ENCODE measurements at places on chromosomes 13 and 19.

DNA sequence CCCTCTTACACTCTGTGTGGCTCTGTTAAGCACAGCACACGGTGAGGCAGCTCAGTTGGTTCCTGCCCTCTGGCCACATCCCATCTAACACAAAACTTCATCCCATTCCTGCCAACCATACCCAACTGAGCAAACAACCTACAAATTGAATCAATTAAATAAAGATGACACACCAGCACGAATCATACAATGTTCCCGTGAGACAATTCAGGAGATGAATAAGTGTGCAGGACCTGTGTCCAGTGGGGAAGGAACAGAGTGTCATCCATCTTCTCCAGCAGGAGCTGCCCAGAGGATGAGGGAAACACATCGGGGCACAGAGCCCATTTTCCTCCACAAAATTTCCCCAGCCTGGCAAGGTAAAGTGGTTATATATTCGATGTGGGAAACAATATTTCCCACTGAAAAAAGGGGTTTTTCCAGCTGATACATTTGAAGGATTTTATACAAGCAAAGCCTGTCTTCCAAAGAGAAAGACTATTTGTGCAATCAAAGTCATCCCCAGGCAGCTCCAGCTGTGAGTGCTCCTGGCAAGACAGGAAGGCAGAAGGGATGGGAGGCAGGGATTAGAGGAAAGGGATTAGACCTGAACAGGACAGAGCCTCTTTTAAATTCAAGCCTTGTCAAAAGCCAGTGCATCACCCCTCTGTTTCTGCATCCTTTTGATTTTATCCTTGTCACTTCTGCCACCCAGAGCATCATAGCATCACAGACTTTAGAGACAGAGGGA is 240.2 kb downstream of the LHFPL6 start:
- no peak for DNase-seq

DNA sequence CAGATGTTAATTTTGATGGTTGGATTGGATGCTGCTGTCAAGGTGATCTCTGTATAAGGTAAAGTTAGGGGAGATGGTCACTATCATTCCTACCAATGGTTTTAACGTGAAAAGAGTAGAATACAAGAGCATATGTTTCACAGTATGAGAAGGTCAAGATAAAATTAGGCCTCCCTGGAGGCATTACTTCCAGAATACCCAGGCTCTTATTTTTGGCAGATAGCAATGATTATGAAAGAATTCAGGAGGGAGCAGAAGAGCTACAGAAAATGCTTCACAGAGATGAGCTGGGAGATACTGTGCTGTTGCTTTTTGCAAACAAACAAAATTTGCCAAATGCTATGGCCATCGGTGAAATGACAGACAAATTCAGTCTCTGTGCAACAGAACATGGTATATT is 547.5 kb upstream of the SPRY2 start:
- DNase-seq, result no peak

DNA sequence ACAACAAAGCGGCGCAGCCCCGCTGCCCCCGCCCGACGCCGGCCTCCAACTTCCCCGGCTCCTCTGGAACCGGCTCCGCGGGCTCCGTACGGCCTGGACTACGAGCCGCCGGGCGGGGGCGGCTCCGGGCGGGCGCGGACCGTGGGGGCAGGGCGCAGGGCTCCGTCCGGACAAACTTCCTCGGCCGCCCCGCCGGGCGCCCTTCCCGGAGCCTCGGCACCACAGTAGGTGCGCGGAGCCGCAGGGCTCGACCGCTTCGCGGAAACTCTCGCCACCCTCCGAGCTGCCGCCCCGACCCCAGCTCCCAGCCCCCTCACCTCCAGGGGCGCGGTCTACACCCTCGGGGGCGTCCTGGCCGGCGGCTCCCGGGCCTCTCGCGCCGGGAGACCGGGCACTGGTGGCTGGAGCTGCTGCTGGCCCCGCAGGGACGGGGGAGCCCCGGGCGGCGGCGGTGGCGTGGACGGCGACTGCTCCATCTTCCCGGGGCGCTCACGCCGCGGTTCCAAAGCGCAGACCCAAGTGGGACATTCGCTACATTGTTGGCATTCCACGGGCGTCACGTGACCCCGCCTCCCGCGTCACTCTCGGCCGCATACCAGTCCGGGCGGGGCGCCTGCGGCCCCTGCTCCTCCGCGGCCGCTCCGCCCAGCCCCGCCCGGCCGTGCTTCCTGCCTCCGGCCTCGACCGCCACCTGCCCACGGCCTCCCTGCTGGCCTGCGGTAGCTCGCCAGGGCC is at the start of gene LATS2:
TSS of gene LATS2 (minus strand) at position 558 of the 735 bp plus-strand sequence. CDS start 15,560 bp downstream, outside the sequence.
- DNase-seq, result peak; percentile 88

DNA sequence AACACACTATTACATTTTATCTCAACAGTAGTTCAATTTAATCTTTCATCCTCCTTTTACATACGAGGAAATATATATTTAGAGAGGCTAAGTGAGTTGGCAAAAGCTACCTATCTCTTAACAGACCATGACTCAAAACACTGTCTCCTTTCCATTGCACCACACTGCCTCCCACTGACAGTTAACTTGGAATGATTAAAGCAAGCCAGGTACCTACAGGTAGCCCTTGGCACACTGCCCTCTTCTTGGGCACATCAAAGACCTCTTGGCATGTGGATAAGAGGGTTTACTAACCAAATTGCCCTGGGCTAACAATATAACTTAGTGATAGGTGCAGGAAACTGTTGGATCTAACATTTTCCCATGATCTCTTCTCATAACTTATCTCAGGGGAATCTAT is 1.8 kb downstream of the ABHD13 start:
- no peak for DNase-seq

DNA sequence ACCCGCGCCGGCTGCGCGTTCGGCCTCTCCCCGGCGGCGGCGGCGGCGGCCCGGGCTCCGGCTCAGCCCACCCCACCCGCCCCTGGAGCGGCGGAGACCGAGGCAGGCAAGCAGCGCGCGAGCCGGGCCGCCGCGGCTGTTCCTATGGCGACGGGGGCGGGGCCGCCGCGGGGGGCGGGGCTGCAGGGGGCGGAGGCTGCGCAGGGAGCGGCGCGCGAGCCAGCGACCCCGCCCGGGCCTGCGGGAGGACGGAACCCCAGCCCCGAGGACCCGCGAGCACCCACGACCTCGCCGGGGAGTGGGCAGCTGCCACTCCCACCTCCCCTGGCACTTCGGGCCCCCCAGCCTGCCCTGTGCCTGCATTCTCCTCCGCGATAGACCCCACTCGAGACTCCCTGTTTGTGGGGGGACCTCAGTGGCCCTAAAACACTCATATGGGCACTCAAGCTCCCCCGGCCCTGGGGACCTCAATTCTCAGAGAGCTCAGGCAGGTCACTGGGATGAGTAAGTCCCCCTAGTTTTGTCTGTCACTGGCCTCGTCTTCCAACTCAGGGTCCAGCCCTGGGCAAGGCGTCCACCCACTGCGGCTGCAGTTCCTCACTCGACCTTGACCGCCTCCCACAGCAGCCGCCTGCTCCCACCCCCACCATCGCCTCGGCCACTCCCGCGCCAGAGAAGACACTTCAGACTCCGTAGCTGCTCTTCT is at the start of gene CTXN1:
TSS of gene CTXN1 (minus strand) at position 115 of the 706 bp plus-strand sequence. CDS start 597 bp downstream, outside the sequence.
- no peak for DNase-seq

DNA sequence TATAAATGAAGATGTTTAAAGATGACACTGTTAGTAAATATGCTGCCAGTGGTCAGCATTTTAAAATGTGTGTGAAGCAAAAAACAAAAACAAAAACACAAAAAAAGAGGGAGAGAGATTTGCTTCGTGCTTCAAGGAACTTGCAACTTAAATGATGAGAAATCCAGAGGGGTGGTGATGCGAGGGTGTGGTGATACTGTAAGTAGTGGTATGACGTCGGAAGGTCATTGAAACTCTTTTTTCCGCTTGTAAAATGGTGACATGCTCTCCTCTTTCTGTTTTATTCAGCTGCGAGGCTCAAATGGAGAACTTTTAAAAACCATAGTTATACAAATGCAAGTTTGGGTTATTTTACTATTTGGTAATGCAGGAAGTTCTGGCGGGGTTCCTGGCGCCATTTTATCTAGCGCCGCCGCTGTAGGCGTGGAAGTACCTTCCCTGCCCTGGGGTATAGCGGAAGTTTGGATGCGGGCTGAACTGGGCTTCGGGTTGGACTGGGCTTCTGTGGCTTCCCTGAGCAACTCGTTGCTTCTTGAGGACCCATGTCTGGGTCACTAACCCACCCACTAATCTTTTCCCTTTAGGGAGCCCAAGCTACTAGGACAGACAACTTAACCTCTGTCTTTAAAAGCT is 34.8 kb downstream of the DGKH start:
- DNase-seq, result no peak

GRCh38 chr19:46724468-46724867 is 7.6 kb upstream of the PRKD2 start:
- no peak for DNase-seq

GRCh38 chr13:96052656-96053002 is 572 bp downstream of the UGGT2 start:
- DNase-seq, result peak; percentile 6

- no peak for DNase-seq
These were observed 980 bp downstream of the BCKDHA start for GRCh38 chr19:41398598-41398997.

- DNase-seq, result peak; percentile 20
These were observed 19.5 kb upstream of the ALOX5AP start for GRCh38 chr13:30715837-30716236.

GRCh38 chr19:13094771-13095392 is 7.8 kb downstream of the LYL1 start:
- no peak for DNase-seq

GRCh38 chr19:32253683-32254508 is 91.5 kb upstream of the ZNF507 start:
- DNase-seq, result no peak

DNA sequence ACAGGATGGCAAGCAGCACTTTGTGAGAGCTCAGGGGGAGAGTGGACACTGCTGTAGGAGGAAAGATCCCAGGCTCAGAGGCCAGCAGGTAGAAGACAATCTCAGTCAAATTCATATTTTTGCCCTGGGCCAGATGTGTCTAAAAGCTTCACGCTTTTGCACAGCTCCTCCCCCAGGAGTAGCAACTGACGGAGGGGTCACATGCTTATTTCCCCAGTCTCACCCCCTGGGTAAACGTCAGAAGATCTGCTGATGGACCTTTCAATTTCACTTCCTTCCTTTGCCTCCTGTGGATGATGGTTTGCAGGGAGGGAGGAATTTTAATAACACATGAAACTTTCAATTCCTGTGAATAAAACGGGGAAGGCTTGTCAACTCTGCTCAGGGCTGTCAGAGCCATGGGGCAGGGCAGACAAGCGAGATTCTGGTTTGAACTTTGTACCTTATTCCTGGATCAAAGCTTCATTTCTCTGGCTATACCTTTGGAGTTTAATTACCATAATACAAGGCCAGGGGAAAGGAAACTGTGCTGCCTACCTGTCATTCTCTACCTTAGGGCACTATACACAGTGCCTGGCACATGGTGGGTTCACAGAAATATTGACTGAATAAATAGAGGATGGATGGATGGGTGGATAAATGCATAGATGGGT is 41.0 kb downstream of the POU4F1 start:
- no peak for DNase-seq

GRCh38 chr13:60431108-60431700 is 34.2 kb downstream of the TDRD3 start:
- DNase-seq, result peak; percentile 46

- DNase-seq, result no peak
These were observed 295.0 kb downstream of the LMO7 start for GRCh38 chr13:75931116-75931515.

DNA sequence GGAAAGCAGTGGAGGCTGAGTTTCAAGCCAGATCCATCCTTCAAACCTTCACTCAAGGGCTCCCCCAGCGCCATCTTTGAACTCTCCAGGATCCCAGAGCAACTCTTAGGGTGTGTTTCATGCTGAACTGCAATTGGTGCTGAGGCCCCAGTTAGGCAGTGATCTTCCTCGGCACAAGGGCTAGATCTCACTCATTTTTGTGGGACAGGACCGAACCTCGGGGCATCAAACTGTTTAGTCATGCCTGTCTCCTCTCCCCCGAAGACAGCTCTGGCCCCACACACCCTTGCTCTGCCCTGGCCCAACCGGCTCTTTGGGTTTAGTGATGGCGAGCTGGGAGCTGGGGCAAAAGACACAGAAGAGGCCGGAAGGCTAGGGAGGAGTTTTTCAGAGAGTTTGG is 115.1 kb downstream of the NUFIP1 start:
- DNase-seq, result no peak

DNA sequence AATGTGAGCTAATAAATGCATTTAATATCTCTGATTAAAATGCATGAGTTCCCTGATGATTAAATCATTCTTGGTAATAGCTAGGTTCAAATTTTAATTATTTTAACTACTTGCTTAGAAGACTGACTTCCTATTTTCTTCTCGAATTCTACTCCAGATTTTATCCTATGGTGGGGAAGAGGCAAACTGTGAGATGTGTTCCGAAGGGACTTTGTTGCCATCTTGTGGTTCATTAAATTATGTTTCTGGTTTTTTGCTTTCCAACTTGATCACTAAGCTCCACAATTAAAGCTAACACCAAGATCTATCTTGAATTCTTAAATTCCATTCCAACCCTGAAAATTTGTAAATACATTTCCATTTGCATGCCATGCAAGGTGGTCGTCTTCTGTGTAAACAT is 538.4 kb upstream of the PCDH20 start:
- peak; percentile 5 for DNase-seq

All from renal cortex interstitium (tissue), 15 donors.